ENCODE measurements at places on chromosomes 4 and X. TPM values are rescaled to one million over a fixed set of nuclear protein-coding genes. Genes with fewer than 3 reads are reported as not detected.

The TMEM164 gene
- 49.4 TPM for total RNA-seq

The ADH6 gene
- total RNA-seq, result not detected

The TRIM2 gene
- total RNA-seq, result 16.7 TPM

The PLK4 gene
- 3.1 TPM for total RNA-seq

Data from subcutaneous adipose tissue (tissue), 4 donors.